Smooth muscle cell of the brain vasculature (primary cell): ENCODE measurements at places on chromosomes 2 and 18.

- DNase-seq, result no peak
These were observed 46.3 kb upstream of the SEMA4C start for GRCh38 chr2:96916156-96916630.

- DNase-seq, result no peak
These were observed 237.0 kb downstream of the ZNF407 start for GRCh38 chr18:74834424-74835309.

GRCh38 chr2:235042576-235043515 is 91.0 kb downstream of the SH3BP4 start:
- no peak for DNase-seq

GRCh38 chr2:130762910-130763385 is 7.6 kb downstream of the AMER3 start:
- no peak for DNase-seq

- no peak for DNase-seq
These were observed 235.8 kb downstream of the NBAS start for GRCh38 chr2:15325296-15325695.

GRCh38 chr2:63500398-63500797 is 87.9 kb downstream of the WDPCP start:
- no peak for DNase-seq

GRCh38 chr2:46565364-46565763 is 86.0 kb downstream of the TMEM247 start:
- DNase-seq, result no peak

DNA sequence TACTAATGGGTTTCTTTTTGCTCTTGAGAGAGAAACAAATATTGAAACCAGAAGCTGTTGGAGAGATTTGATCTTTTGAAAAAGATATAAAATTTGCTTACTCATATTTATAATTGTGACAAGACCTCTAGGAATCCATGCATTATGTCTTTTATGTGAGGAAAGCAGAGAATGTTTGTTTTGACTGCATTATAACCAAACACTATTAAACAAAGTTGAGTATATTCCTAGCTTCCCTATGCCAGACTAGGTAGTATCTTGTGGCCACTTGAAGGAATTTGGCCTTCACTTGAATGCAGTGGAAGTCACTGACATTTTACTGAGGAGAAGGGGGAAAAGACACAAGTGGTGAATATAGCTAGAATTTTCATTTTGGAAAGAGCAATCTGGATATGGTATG is 521.8 kb upstream of the ZEB2 start:
- no peak for DNase-seq

DNA sequence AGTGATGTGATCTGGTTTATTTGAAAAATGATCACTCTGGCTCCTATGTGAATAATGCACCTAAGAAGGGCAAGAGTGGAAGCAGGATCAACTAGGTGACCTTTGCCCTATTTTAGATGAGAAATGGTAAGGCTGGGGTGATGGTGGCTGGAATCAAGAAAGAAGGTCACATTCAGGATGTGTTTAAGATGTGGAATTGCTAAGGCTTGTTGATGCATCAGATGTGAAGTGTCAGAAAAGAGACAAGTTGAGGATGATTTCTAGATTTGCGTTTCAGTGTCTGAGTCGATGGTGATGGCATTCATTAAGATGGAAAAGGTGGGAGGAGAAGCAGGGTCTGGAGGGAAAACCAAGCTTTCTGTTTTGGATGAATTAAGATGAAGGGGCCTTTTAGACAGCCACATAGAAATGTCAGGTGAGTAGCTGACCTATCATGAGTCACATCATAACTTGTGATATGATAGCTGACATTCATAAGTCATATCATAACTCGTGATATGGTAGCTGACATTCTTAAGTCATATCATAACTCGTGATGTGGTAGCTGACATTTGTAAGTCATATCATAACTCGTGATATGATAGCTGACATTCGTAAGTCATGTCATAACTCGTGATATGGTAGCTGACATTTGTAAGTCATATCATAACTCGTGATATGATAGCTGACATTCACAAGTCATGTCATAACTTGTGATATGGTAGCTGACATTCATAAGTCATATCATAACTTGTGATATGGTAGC is 101.2 kb upstream of the SEC11C start:
- no peak for DNase-seq

DNA sequence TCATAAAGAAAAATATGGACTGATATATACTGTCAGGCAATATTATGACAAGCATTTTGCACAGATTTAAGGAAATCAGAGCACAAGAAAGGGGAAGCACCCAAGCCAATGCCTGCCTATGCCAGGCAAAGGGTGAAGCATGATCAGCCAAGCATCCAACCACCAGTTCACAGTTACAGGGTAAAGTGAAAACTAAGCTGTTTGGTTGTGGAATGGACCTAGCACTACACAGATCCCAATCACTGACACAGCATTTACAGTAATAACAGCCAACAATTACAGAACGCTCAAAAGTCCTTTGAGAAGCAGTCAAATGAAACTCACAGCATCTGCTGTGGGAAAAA is 90.3 kb downstream of the SP3 start:
- DNase-seq, result no peak

GRCh38 chr2:151459358-151459757 is 49.7 kb downstream of the RIF1 start:
- DNase-seq, result no peak

DNA sequence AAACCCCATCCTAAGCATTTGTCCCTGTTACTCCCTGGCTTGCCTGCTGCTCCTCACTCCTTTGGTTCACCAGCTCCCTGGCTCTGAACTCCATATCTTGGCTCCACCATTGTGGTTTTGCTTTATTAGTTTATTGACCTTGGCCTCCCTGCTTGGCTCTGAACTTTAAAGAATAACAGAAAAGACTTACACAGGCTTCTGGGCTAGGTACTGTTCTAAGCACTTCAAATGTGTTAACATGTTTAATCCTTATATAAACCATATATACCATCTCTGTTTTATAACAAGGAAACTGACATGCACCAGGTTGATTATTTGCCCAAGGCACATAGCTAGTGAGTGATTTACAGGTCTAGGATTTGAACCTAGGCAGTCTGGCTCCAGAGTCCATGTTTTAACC is 149.7 kb upstream of the CAPN13 start:
- DNase-seq, result no peak
